ENCODE measurements at places on chromosomes 16 and 17.

- peak; percentile 7 for DNase-seq
Observed at GRCh38 chr17:7132511-7133094, 18.0 kb upstream of the ASGR2 start.

- no peak for DNase-seq
Observed at GRCh38 chr17:19278729-19279128, 41.6 kb downstream of the EPN2 start.

GRCh38 chr17:58330997-58331814 is 2.6 kb upstream of the TSPOAP1 start:
- DNase-seq = peak; percentile 88

- no peak for DNase-seq
Observed at GRCh38 chr17:50318501-50319285, 27.2 kb upstream of the XYLT2 start.

DNA sequence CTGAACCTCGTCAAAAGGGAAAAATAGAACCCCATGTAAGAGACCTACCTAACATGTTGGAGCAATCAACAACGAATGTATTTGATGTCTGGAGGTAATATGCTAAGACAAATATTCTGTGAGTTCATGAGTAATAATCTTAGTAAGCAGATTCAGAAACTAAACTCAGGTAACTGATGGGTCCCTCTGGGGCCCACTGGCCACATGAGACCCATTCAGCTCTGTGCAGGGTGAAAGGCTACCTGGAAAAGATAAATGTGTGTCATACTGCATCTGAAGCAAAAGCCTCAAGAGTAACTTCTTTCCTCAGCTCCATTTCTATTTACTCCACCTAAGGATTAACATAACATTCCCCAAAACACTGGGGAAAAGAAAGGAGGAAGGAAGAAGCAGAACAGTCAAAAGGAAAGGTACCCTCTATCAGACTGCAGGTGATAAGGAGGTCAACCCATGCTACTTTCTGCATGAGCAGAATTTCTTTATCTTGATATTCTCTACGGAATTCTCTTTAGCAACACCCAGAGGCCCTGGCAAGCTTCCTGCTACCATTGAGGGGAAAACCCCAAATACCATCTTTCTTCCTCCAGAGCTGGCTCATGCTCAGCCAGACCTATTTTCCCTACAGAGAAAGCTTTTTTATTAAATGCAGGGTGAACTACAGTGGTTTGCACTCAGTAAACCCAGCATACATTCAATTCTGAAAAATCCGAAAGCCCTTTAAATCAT is 37.7 kb upstream of the ABCA6 start:
- DNase-seq = no peak

DNA sequence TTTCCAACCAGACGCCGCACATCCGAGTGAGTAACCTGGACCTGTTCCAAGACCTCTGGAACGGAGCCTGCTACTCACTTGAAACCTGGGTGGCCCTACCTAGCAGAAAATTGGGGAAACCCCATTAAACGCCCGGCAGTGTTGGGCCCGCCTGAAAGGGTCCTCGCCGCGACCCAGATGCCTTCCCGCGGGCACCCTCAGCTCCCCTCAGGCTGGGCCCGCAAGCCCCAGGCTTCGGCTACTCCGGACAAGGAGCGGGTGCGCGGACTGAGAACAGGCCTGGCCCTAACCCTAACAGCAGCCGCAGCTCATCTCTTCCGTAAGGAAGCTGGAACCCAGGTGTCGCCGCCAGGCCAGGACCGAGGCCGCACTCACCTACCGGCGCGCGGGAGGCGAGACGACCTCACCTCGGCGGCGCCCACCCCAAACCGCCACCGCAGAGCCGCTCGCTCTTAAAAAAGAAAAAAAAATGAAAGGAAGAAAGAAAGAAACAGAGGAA is 344 bp downstream of the PSME3IP1 start:
- DNase-seq = no peak

DNA sequence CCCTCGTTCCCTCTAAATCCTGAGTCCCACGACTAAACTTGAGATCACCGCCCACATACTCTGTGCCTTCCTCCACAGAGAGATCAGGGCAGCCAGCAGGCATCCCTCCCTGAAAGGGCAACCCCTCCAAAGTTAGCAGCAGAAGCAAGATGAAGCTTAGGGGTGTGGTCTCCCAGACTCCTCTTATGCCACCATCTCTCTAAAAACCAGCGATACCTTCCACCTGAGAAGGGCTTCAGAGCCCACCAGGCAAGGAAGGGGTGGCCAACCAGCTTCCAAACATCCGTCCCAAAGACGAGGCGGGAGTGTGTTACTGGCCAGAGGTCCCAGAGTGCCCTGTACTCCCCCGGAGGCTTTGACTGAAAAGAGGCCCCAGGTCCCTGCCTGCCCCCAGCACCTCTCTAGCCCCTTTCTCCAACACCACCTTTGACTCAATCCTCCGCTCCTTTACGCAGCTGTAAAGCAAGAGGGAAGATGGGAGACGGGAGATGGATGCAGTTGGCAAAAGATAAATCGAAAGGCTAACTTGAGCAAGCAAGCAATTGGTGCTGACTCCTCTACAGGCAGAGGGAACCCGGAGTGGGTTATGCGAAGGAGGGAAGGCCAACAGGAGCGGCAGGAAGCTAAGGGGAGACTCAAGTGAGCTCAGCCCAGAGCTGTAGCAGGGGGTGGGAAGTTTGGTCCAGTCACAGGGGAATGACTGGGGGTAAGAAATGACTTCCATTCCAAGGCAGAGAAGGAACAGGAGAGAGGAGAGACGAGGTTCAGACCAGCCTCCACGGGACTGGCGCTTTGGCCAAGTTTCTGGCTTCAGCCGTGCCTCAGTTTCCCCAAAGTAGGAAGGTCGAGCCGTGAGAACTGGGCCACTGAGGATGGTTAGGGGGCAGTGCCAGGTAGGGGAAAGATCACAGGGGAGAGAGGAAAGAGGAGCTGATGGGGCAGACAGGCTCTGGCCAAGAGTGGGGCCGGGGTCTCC is 1.0 kb downstream of the ST3GAL2 start:
- DNase-seq = peak; percentile 59

DNA sequence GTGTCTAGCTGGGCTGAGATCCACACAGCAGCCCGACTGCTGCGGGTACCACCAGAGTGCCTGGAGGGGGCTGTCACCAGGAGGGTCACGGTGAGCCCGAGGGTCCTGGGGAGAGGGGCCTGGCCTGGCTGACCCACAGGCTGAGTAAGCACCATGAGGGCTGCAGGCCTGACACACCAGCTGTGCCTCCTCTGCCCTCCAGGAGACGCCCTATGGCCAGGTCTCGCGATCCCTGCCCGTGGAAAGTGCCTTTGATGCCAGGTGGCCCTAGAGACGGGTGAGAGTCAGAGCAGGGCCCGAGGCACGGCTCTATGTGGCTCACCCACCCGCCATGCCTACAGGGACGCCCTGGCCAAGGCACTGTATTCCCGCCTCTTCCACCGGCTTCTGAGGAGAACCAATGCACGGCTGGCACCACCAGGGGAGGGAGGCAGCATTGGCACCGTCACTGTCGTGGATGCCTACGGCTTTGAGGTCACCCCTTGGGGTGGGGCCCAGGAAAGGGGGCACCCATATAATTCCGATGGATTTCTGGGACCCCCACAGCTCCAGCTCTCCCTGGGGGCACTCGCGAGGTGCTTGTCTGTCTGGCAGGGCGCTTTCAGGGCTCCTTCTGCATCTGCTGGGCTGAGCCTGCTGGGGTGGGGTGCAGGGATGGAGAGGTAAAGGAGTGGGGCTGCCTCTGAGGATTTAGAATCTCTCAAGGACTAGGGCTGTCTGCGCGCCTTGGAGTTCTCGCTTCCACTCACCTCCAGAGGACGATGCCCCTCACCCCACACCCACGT is 7.1 kb downstream of the MYO15B start:
- DNase-seq = no peak

DNA sequence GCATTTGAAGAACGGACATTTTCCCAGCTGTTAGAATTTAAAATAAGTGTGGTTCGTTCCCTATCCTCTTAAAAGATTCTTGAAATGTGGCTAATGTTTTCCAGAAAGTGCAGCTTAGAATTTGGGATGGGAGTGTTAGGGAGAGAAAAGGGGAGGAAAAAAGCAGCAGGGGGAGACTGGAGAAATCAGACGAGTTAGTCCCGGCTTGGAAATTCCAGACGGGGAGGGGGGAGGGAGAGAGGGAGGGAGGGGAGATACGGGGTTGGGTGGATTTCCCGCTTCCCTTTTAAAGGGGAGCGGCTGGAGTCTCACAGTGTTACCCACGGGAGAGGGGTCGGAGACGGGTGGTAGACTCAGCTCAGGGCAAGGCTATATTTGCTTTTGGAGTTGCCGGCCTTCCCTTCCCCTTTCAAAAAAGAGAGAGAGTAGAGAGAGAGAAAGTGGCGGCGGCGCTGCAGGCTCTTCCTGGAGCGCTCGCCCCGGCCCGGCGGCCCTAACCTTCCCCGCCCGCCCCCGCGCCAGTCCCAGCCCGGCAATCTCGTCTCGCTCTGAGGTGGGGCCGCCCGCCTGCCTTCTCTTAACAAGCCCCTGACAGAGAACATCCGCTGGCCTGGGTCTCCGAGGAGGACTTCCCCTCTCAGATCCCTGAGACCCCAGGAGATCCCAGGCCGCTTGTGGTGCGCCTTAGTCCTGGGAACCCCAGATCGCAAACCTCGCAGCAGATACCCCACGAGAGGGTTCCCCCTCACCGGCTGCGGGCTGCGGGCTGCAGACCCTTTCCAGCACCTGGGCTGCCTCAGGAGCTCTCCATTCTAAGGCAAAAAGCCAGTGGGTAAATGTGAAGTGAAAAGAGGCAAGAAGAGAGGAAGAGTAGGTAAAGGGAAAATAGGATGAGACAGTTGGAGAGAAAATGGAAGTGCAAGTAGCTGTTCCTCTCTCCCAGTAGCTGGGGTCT is 6.6 kb downstream of the IGF2BP1 start:
- DNase-seq = no peak

Data from stimulated activated effector memory CD8-positive, alpha-beta T cell treated with anti-CD3 and anti-CD28 coated beads, Interleukin-12 subunit alpha, Interleukin-12 subunit beta, amount 100 ng/mL, for 72 hours (primary cell).